ENCODE measurements at places on chromosomes 11 and 22.

DNA sequence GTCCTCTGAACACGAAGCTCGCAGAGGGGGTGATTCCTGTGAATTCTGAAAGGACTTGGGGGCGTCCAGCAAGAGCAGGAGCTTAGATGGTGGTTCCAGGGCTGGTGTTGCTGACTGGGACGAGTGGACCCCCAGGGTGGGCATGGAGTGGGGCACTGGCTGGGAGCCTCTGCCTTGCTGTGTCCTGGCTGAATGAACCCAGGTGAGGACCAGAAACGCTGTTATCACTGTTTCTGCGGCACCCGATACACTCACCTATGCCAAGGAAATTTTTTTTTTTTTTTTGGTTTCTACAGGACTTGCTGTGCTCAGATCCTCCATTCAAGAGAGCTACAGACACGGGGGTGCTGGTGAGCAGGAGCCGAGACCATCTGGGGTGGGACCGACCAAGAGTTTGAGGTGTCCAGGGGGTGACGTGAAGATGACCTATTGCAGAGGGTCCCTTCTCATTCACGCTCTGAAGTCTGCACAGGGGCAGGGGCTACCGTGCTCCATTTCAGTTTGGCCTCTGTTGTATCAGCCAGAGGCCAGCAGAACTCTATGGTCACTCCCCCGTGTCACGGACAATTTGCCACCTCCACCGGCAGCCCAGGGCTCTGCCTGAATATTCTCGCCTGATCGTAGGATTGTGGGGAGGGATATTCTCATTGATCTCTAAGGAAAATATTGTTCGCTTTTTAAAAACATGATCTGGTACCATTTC lies 3.6 kb downstream of the SMIM38 start:
- DNase-seq, result no peak

GRCh38 chr11:488992-489391 lies 18.1 kb downstream of the RNH1 start:
- no peak for DNase-seq

- DNase-seq, result no peak
These were observed 93.3 kb downstream of the SGSM3 start for GRCh38 chr22:40463683-40464082.

DNA sequence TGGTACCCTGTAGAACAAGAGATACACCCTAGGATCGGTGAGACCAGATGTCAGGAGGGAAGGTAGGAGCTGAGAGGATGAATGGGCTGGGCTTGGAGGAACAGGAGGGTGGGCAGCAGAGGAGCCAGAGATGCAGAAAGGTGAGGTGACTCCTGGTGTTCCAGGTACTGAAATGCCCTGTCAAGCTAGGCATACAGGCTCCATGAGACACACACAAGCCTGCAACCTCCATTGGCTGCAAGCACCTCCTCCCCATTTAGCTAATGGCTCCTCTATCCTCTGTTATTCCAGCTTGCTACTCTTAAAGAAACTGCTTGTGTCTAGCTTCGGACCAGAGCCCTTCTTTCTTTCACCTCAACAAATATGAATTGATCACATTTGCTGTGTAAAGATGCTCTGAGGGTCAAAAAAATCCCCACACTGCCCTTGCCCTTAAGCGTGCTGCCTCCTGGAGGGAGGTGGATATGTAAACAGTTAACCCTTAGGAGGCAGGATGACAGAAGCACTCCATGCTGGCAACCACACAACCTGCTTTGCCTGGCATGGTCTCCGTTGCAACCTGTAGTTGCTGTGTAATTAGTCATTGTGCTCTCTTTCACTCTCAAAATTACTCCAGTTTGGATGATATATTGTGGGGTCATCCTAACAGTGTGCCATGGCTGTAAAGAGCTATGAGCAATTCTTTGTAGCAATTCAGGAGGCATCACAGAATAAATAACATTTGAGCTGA lies 156.0 kb downstream of the PKNOX2 start:
- no peak for DNase-seq

- DNase-seq, result no peak
These were observed 44.2 kb upstream of the AMPD3 start for GRCh38 chr11:10410844-10411200.

GRCh38 chr11:114379394-114380069 lies 20.8 kb downstream of the C11orf71 start:
- DNase-seq, result no peak
